ENCODE measurements at places on chromosomes 7 and 10.

GRCh38 chr10:3439183-3439582, 266.6 kb upstream of the PITRM1 start:
- no peak for DNase-seq

DNA sequence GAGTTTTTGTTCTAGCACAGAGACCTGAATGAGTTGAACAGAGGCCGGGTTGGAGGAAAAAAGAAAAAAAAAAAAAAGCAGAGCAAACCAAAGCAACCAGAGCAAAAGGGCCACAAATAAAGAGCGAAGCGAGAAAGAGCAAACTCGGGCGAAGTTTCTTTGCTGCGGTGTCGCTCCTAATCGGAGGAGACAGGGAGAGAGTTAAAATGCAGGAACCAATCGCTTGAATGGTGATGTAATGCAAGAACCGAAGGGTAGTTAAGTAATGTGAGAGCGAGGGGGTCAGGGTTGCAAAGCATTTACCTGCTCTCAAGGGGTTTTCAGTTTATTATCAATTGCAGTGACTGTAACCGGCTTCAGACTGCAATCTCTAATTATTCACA, 271.7 kb downstream of the TRIL start:
- DNase-seq: no peak

GRCh38 chr7:38312821-38313220, 39.4 kb upstream of the TARP start:
- DNase-seq: no peak

DNA sequence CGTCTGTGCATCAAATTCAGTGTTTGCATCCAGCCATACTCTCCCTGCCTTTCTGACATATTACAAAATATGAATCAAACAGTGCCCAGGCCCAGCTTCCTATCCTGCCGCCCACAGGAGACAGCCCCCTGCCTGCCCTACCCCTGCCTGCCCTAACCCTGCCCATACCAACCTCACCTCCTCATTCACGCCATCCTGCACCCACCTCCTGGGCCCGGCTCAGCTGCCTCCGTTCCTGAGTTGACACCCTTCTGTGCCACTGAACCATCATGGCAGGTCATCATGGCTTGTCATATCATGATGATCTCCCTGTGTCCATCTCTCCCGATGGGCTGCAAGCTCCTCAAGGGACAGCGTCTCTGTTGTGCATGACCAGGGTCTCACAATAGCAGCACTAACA, 72.3 kb downstream of the TNS3 start:
- DNase-seq: no peak

- DNase-seq: no peak
Observed at GRCh38 chr7:96778263-96778662, 68.6 kb upstream of the SEM1 start.

DNA sequence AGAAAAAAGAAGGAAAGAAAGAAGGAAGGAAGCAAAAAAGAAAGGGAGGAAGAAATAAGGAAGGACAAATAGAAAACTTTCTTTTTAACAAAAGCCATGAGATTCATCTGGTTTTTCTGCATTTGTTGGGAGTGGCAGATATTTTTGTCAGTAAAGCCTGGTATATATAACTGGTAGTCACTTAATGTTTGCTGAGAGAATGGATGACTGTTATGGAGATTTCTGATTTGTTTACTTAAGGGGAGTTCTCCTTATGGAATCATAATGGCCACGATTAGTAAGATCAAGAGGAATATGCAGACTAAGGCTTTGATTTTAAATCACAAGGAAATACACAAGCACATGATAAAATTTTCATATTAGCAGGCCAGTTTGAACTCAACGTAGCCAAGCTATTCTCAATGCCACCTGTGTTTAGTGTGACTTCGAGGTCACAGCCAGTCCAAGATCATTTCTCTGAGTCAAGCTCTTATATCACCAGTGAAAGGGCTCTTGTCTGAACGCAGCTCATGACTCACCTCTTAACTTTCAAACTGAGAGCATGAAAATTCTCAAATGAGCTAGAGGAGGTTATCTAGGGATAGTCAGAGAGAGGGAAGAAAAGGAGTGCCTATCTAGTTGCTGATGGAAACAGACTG, 445.1 kb upstream of the ZMIZ1 start:
- DNase-seq: no peak

- no peak for DNase-seq
Observed at GRCh38 chr7:108358553-108358952, 97.7 kb downstream of the NRCAM start.

- peak; percentile 66 for DNase-seq
Observed at GRCh38 chr7:49766966-49767365, 6.5 kb upstream of the VWC2 start.

- no peak for DNase-seq
Observed at GRCh38 chr7:16813232-16813616, 8.4 kb upstream of the AGR2 start.

GRCh38 chr7:117470777-117471176, 9.0 kb upstream of the CFTR start:
- DNase-seq: no peak

DNA sequence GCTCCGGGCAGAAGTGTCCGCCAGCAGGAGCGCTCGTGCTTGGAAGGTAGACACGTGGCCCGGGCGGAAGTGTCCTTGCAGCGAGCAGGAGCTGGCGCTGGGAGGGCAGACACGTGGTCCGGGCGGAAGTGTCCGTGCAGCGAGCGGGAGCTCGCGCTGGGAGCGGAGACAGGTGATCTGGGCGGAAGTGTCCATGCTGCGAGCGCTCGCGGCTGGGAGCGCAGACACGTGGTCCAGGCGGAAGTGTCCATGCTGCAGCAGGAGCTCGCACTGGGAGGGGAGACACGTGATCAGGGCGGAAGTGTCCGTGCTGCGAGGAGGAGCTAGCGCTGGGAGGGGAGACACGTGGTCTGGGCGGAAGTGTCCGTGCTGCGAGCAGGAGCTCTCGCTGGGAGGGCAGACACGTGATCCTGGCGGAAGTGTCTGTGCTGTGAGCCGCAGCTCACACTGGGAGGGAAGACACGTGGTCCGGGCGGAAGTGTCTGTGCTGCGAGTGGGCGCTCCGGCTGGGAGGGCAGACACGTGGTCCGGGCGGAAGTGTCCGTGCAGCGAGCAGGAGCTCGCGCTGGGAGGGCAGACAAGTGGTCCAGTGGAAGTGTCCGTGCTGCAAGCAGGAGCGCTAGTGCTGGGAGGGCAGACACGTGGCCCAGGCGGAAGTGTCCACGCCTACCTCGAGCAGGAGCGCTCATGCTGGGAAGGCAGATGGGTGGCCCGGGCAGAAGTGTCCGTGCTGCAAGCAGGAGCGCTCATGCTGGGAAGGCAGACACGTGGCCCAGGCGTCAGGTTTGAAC, 41.1 kb upstream of the PRKAR1B start:
- no peak for DNase-seq

- DNase-seq: no peak
Observed at GRCh38 chr7:29013931-29014330, 55.8 kb upstream of the TRIL start.

DNA sequence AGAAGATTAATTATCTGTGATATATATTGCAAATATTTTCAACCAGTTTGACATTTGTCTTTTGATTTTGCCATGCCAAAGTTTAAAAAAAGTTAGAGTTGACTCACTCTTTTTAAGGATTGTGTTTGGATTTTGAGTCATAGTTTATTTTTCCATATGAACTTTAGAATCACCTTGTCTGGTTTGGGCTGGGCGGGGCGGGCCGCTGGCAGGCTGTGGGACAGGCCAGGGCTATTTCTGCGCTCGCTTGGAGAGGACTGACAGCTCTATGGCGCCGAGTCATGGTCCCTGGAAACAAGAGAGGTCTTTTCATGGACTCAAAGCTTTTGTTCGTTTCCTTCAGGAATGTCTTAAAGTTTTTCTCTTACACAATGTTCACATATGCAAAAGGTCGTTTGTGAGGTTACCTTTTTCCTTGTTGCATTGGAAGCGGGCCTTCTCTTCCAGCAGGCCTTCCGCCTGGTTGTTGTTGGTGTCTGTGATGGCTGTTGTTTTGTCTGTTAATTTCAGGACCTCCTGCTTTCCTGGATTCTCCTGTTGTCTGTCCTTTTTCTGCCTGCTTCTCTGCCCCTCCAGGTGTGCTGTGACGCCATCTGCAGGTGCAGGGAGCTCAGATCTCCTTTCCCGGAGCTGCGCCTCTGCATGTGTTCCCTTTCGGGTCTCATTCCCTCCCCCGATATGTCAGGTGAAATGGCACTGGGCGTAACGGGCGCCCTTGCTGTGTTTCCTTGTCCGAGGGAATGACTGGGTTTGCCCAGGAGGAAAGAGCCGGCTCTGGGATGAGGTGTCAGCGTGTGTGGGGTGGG, 53.8 kb downstream of the INPP5A start:
- no peak for DNase-seq

GRCh38 chr10:27715505-27715904, 30.1 kb downstream of the MKX start:
- DNase-seq: no peak

DNA sequence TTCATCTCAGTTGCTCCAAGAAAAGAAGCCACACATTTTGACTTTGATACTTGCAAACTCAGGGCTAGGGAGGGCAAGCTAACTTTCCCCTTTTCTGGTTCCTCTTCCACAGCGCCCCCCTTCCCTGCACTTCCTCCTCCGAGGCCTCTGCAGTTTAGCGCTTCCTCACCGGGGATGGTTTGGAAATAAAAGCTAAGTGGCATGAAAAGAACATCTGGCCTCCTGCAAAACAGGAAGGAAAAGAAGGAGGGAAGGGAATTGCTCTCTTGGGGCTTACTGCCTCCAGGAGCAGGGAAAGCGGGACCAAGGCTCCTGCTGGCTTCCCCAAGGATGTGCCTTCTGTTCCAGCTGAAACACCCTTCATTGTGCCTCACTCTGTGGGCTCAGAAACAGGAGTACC, 42.3 kb downstream of the PRKCQ start:
- DNase-seq: no peak

DNA sequence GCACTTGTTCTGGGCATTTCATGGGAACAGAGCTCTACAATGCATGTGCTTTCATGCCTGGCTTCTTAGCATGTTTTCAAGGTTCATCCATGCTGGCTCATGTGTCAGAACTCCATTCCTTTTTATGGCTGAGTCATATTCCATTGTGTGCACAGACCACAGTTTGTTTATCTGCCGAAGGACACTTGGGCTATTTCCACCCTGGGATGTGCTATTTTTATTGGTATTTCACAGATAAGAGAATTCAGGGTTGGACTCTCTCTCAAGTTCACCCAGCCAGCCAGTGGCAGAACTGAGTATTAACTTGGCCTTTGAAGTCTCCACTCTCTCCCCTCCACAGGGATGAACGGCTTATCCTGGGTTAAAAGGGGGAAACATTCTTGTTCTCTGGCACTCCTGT, 190.7 kb upstream of the GPR26 start:
- DNase-seq: no peak

DNA sequence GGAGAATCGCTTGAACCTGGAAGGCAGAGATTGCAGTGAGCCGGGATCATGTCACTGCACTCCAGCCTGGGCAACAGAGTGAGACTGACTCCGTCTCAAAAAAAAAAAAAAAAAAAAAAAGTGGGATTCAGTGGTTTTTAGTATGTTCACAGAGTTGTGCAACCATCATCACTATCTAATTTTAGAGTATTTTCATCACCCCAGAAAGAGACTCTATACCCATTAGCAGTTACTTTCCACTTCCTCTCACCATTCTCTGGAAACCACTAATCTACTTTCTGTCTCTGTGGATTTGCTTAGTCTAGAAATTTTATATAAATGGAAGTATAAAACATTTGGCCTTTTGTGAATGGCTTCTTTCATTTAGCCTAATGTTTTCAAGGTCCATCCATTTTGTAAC, 113.4 kb downstream of the ST7 start:
- no peak for DNase-seq

DNA sequence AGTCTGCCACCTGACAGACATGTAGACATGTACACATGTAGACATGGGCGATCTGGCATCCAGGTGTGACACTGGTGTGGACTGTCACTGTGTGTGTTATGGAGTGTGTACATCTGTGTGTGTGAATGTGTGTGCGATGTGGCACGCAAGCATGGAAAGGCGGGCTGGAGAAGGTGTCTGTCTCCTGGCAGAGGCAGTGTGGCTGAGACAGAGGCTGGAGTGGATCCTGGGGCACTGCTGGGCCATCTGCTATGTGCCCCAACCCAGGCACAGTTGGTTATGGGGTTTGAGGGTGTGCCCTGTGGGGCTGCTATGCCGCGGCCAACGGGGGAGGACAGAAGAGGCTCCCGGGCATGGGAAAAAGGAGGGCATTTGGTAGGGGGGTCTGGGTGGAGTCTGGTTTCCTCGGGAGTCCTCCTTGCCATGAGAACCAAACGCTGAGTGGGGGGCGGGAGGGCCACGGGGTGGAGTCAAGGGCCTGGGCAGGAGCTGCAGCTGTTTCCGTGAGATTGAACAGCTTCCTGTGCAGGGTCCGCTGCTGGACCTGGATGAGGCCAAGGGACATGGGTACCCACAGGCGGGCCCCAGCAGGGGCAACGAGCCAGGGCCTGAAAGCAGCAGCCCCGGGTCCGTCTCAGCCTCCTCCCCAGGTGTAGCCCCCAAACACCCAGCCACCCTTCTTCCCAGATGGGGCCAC, 1.3 kb downstream of the ELN start:
- DNase-seq: no peak

DNA sequence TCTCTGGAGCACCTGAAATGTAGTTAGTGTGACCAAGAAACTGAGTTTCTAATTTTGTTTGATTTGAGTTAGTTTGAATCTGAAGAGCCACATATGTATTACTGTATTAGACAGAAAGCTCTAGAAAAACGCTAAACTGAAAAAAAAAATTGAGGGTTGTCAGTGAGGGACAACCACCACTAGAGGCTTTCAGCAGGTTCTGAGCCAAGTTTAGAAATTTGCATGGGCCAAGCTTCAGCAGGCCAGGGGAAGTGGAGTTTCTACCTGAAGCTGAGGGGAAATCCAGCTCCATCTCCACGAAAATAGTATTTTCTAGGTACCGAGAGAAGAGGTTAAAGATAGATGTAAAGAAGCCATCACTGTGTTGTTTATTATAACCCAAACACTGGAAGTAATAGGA, 77.9 kb upstream of the PLXNA4 start:
- peak; percentile 56 for DNase-seq

- no peak for DNase-seq
Observed at GRCh38 chr7:132609222-132609621, 33.0 kb upstream of the PLXNA4 start.

- DNase-seq: peak; percentile 13
Observed at GRCh38 chr10:79413196-79413595, 32.2 kb downstream of the ZCCHC24 start.

- no peak for DNase-seq
Observed at GRCh38 chr10:69287181-69287580, 8.9 kb downstream of the HK1 start.
